Activated effector memory CD4-positive, alpha-beta T cell treated with anti-CD3 and anti-CD28 coated beads, Interleukin-2, amount 50 U/mL, for 16 hours (primary cell): ENCODE measurements at places on chromosomes 6 and 20.

DNA sequence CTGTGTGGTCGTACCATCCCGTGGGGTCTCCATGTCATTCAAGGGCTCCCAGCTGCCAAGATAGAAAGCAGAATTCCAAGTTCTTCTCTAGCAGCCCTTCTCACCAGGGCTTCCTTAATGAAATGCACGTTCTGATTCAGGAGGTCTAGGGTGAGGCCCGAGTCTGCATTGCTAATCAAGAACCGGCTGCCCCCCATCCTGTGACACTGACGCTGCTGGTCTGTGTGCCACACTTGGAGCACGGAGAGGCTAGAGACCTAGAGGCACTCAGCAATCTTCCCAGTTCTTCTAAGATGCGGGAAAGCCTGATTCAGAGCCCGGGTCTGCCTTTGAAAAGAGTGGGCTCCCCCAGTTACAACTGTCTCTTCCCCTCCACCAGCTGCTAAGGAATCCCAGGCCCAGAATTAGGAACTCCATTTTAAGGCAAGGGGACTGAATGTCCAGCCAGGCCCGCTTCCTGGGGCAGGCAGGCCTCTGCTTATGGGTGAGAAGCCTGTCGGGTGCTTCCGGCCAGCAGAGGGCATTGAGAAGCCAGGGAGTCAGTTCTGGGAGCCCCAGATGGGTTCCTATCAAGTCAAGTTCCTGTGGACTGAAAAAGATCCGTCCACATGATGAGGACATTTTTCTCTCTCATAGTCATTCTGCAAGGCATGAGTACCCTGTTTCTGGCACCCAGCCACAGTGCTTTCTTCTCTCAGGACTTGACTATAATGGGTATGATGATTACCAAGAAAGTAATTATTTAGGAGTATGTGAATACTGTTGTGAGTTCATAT is 69.8 kb upstream of the RIN2 start:
- no peak for DNase-seq

- DNase-seq: no peak
These were observed 269.6 kb downstream of the CLIC5 start for GRCh38 chr6:45746046-45746445.

- peak; percentile 91 for DNase-seq
These were observed 60.7 kb downstream of the TNFAIP3 start for GRCh38 chr6:137927777-137928218.

DNA sequence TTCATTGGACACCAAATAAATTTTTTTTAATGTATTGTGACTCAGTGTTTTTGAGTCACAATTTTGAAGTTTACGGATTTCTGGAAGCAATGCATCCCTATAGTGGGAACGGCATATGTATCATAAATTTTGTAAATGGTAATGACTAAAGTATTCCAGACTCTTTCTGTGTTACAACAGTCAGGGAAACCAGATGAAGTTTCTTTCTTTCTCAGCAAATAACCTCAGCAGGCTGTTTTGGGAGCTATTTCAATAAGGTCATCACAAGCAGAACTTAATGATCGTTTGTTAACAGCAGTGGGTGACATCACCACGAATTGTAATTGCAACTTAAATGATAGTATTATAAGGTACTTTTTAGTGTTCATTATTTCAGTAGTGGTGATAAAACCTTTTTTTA is 52.0 kb downstream of the HIVEP1 start:
- DNase-seq: no peak

DNA sequence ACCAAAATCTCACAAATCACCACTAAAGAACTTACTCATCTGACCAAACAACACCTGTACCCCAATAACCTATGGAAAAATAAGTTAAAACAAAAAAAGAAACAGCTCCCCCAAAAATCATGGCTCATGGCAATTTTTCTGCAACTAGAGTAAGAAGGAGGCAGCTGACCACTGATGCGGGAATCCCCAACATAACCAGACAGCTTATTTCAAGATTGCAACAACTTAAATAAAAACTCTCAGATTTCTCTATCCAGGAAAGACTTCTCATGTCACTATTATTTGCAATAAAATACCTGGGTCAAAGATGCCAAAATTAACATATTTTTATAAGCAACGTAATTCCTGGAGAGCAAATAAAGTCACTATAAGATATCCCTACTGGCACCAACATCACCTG is 128.1 kb upstream of the LY86 start:
- DNase-seq: no peak

DNA sequence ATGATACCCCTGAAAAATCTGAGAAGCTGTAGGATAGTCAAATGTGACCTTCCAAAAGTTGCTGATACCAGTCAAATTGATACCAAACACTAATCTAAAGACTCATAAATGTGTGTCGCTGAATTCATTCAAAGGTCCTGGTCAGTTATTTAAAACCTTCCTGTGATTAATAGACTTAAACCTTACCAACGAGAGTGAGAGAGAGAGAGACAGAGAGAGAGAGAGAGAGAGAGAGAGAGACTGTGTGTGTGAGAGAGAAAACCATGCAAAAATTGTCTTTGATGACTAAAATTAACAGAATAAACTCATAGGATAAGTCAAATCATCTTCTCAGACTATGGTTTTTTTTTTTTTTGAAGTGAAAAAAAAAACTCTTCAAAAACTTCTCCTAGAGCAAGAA is 370.9 kb upstream of the HS3ST5 start:
- no peak for DNase-seq

DNA sequence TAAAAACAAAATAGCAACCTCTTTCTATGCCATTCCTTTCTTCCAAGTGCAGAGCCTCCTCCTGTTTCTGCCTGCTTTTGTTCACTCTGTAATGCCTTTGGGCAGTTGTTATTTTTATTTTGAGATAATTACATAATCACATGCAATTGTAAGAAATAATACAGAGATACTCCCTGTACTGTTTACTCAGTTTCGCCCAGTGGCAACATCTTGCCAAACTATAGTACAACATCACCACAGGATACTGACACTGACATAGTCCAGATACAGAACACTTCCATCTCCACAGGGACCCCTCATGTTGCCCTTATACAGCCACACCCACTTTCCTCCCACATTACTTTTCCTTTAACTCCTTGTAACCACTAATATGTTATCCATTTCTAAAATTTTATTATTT is 59.7 kb downstream of the BANF2 start:
- no peak for DNase-seq

DNA sequence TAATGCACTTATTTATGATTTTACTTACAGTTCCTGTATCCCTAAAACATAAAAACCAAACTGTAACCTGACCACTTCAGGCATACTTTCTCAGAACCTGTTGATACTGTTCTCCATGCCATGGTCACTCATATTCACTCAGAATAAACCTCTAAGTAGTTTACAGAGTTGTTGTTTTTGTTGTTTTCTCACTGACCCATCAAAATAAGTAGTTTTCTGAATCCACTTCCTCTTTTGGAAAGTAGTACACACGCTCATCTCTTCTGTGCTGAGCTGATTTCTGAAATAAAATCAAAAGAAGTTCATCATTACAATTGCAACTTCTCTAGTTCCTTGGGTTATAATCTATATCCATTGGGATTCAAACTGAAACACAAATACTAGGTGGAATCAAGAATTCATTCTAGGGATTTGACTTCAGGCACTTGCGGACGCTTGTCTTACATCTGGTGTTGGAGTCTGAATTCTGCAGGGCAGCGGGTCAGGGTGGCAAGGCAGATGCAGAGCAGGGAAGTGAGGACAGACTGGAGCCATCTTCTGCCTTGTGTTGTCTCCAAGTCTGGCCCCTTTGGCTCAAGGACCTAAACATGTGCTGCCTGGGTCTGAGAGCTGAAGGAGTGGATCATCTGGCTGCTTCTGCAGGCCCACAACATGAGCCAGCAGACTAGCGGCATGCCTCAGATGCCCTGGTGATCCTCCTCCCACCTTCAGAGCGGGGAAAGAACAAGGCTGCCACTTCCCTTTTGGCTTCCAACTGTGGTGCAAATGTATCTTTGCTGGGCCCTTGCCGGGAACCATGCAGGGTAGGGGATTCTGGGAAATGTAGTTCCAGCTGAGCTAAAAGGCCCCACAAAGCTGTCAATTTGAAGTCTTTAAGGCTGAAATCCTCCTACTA is 167.9 kb upstream of the MYLIP start:
- no peak for DNase-seq

DNA sequence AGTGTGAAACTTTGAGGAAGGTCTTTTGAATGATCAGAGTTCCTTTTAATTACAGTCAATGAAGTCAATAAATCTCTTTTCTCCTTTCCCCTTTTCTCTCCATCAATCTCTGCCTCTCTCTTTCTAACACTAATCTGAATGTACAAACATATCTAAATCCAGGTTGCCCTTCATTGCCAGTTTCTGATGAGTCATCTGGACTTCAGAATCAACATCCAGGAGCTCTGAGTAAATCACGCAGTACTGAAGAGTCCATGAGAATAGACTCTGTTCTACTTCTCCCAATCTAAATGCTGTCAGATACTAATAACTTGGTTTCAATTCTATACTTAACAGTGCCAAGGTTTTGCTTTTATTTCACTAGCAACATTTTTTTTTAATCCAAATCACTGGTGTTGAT is 238.7 kb upstream of the THEMIS start:
- DNase-seq: no peak

GRCh38 chr6:16947375-16948015 is 154.4 kb upstream of the STMND1 start:
- no peak for DNase-seq

DNA sequence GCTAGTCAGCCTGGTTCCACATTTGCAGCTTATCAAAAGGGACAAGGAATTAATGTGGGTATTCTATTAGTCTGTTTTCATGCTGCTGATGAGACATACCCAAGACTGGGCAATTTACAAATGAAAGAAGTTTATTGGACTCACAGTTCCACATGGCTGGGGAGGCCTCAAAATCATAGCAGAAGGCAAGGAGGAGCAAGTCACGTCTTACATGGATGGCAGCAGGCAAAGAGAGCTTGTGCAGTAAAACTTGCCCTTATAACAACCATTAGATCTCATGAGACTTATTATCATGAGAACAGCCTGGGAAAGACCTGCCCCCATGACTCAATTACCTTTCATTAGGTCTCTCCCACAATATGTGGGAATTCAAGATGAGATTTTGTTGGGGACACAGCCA is 689.1 kb upstream of the MARCKS start:
- DNase-seq: no peak

- no peak for DNase-seq
These were observed 5.4 kb upstream of the DNAJC5 start for GRCh38 chr20:63889241-63890200.

DNA sequence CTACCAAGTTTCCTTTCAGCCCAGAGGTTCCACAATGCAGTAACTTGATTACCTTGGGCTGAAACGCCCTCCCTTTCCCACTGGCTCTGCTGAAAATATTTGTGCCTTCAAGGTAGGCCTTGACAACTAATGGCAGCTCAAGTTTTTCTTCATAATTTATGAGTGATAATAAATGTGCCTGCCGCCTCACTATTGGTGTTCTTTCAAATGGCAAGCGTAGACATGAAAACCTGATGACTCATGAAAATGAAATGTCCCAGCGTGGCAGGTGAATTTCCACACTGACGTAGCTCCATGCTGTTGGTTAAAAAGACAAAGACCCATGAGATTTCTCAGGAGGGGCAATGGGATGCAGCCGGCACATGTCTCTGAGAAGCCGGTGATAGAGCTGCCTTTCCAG is 107.2 kb upstream of the GGTLC1 start:
- no peak for DNase-seq

GRCh38 chr20:50724851-50725723 is 6.3 kb upstream of the PARD6B start:
- peak; percentile 90 for DNase-seq

- DNase-seq: peak; percentile 55
These were observed 27.4 kb downstream of the ZC3H12D start for GRCh38 chr6:149457316-149457884.

GRCh38 chr6:110409794-110410193 is 5.6 kb downstream of the DDO start:
- DNase-seq: no peak

- DNase-seq: no peak
These were observed 84.1 kb downstream of the CD24 start for GRCh38 chr6:106890447-106890846.

GRCh38 chr6:159103396-159104162 is 58.8 kb upstream of the TAGAP start:
- DNase-seq: no peak

DNA sequence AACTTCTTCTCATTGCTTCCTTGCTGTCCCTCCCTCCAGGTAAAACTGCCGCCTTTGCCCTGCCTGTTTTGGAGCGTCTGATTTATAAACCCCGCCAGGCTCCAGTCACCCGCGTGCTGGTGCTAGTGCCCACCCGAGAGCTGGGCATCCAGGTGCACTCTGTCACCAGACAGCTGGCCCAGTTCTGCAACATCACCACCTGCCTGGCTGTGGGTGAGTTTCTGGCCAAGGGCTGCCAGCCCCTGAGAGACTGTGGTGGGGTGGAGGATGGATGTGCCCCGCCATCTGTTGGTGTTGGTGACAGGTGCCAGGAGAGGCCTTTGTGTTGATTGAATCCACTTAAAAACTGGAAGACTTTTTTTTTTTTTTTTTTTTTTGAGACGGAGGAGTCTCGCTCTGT is 9.5 kb downstream of the DDX27 start:
- DNase-seq: no peak

DNA sequence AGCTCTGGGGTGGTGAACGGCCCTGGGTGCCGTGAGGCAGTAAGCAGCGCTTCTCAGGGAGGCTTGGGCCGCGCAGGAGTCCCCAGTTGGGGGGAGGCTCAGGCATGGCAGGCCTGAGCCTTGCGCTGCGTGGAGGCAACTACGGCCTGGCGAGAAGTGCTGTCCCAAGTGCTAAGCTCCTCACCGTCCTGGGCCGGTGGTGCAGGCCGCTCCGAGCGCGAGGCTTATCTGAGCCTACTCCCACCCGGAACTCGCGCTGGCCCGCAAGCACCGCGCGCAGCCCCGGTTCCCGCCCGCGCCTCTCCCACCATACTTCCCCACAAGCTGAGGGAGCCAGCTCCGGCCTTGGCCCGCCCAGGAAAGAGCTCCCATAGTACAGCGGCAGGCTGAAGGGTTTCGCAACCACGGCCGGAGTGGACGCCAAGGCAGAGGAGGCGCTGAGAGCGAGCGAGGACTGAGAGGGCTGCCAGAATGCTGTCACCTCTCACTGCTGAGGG is 1.8 kb upstream of the WRNIP1 start:
- no peak for DNase-seq

DNA sequence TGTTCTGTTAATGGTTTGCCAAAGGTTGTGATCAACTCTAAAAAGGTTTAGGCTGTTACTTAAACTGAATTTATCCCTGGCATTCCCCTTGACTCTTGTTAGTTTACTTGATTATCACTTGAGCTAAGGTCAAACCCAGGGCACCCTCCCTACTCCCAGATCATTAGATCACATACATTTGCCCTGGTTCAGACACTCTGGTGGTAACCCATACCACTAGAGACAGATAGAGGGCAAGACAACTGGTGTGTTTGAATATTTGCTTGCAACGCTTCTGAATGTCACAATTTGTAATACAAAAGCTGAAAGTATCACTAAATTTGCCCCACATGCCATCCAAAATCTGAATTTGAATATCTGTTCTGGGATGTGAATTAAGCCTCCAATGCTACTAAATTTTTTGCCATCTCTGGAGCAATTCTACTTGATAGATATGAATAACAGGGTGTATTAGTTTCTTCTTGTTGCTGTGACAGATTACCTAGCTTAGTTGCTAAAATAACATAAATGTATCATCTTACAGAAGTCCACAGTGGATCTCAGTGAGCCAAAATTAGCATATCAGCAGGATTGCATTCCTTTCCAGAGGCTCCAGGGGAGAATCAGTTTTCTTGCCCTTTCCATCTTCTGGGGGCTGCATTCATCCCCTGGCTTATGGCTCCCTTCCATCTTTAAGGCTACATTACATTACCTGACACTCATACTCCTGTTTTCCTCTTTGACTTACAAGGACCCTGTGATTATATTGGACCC is 45.4 kb downstream of the FIG4 start:
- no peak for DNase-seq
